ENCODE measurements at places on chromosomes 7 and 10.

GRCh38 chr10:87547734-87548311 lies 43.1 kb downstream of the MINPP1 start:
- no peak for DNase-seq

DNA sequence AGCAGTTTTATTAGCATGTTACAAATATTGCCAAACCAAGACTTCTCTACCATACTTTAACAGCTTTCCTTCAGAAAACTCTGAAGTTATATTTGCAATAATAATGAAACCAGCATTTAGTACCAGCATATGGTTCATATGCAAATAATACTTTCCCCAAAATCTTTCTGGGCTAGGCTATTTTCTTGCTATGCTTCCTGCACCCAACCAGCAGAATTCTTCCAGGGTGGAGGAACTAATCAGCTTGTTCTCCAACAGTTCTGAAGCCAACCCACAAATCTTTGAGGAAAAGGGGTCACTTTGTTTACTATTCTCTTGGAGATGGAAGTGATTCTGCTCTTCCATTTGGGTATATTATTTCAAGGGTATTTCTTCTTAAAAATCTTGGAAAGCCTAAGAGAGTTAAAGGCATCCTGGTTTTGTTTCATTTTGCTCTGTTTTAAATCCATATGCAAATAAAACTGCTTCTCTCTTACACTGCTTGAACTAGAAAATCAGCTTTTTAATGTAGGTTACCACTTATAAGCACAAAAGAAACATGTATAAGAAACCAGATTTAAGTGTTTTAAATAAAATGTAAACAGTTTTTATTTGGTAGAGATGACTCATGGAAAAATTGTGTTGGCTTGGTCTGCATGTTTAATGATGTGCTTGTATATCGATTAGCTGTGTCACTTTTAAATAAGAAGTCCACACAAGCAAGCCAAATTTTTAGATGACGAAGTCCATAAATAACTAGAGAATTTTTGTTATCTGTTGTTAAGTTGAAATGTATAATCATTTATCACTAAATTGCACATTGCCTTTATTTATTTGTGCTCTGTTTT lies 103.7 kb downstream of the HECTD2 start:
- no peak for DNase-seq

GRCh38 chr7:22934023-22934422 lies 79.9 kb downstream of the HYCC1 start:
- no peak for DNase-seq

- DNase-seq = no peak
Measured at GRCh38 chr7:117043108-117043825, 90.0 kb downstream of the ST7 start.

DNA sequence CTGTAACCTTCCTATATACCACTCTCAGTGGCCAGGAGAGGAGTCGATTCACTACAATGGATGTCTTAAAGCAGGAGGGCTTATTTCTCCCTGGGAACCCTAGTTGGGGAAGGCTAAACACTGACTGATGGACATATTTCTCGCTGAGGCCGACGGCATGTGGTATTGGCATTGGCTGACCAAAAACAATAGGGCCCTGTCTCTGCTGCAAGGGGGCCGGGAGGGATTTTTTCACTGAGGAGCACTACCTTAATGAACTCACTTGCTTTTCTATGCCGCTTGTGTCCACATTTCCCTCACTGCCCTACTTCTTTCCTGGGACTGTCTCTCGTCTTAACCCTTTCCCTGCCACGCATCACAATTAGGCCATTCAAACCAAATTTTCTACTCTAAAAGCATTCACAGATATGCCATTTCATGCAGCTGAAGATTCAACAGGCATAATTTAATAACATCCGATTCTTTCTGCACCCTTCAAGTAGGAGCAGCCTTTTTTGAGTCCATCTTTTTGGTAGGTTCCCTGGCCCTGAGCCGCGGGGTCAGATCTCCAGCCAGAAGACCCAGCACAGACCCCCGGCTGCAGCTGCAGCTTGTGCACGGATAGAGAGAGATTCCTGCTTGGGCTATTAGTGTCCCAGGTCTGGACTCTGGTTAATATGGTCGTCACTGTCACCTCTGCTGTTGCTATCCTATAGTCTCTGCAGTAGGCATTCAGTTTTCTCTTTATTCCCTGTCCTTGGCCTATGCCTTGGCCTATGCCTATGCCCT lies 118.7 kb downstream of the HIPK2 start:
- DNase-seq = no peak

DNA sequence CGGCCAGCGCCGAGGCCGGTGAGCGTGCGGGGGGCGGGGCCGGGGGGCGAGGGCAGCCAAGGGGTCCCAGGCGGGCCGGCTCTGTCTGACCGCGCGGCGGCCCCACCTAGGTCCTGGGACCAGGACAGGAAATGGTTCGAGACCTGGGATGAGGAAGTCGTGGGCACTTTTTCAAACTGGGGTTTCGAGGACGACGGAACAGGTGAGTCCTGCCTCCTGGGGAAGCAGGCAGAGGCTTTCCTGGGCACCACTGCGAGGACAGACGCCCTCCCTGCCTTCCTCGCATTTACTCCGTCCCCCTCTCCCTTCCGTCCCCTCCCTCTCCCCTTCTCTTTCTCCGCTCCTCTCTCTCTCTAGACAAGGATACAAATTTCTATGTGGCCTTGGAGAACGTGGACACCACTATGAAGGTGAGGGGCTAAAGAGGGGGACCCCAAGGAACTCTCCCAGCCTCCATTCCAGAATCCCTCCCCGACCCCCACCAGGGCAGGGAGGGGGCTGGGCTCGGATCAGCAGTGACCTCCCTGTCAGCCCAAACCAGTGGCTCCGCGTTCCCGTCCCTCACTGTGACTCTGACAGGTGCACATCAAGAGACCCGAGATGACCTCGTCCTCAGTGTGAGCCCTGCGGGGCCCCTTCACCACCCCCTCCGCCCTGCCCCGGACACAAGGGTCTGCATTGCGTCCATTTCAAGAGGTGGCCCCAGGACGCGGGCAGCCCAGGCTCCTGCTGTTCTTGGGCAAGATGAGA lies 2.6 kb upstream of the MUC12 start:
- DNase-seq = no peak

GRCh38 chr7:6512892-6513291 lies 38.4 kb downstream of the GRID2IP start:
- no peak for DNase-seq

DNA sequence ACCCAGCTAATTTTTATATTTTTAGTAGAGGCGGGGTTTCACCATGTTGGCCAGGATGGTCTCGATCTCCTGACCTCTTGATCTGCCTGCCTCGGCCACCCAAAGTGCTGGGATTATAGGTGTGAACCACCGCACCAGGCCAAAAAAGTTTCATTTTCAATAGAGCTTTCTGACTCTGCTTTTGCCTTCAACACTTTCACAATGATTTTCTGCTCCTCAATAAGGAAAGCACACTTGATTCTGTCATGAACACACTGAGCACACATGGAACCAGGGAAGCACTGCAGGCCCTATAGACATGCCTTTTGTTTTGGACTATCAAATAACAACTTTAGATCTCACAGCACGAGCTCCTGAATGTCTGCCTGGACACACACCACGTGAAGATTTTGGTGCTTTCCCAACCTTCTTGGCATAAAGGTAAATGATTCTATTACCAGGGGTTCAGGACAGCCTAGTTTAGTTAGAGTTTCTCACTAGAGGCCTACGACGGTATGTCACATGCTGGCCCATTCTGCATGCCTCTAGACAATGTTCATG lies 8.0 kb downstream of the RRP12 start:
- no peak for DNase-seq

- DNase-seq = no peak
Measured at GRCh38 chr10:83108565-83109333, 1030.6 kb upstream of the GHITM start.

DNA sequence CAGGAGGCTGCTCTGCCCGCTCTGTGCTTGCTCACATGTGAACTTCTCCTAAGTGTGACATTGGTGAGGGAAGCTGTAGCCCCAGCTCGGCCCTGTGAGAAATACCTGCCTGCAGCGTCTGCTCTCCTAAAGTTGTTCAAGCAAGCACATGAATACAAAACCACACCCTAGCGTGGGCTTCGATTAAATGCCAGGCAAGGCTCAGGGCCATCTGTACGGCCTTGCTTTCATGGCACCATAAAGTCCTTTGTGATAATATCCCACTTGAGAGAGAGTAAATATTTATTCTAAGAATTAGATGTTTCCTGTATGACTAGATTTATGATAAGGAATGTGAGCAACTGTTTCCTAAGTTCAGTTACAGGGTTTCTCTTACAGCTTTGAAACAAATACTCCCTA lies 262.8 kb upstream of the KLF14 start:
- no peak for DNase-seq

- DNase-seq = no peak
Measured at GRCh38 chr10:99276848-99277486, 41.3 kb upstream of the HPSE2 start.

DNA sequence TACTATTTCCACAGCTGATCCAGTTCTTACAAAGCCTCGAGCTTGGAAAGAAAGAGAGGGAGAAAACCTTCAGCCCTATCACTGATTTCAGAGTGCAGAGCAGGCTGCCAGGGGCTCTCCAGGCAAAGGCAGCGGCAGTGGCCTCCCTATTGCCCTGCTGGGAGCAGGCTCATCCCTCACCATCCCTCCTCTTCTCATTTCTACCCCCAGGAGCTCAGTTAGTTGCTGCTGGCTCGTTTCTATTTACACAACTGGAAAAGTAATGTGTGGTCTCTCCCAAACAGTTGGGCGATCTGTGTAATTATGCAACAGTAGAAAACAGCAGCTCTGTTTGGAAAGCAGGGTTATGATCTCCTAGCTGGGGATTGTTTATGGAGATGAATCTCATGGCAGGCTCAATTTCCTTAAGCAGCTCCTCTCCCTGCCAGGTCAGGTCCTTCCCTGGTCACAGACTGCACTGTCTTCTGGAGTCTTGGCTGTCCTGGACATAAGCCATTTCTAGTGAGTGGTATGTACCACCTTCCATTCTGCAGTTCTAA lies 28.7 kb upstream of the TNS3 start:
- DNase-seq = no peak

DNA sequence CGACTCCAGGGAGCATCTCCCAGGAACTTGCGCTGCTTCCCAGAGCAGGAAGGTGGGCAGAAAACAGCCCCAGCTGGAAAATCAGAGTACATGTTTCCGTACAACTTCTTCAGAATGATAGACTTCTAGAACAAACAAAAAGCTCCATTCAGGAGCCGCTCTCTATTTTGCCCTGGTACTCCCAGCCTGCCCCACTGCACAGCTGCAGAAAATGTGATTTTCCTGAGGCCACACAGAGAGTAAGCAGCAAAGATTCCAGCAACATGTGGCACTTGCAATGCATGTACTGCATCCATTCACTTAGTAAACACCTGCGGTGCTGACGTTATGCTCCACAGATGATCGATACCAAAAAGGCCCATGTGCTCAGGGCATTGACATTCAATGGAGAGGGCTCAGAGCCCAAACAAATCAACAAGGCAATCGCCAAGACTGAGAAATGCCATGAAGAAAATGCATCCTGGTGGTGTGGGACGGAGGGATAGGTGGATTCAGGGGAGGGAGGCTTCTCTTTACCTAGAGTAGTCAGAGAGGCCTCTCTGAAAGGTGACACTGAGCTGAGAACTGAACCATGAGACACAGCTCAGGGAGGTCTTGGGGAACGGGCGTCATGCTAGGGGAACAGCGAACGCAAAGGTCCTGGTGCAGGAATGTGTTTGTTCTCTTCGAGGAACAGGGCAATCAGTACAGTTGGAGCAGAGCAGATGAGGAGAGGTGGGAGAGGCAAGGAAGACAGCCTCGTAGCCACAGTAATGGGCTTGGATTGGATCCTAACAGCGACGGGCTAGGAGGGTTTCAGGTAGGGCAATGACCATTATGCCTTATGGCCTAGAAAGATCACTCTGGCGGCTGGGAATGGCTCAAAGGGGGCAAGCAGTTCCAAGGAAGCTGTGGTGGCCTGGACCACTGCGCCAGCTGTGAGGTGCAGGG lies 35.3 kb upstream of the DUSP5 start:
- no peak for DNase-seq

DNA sequence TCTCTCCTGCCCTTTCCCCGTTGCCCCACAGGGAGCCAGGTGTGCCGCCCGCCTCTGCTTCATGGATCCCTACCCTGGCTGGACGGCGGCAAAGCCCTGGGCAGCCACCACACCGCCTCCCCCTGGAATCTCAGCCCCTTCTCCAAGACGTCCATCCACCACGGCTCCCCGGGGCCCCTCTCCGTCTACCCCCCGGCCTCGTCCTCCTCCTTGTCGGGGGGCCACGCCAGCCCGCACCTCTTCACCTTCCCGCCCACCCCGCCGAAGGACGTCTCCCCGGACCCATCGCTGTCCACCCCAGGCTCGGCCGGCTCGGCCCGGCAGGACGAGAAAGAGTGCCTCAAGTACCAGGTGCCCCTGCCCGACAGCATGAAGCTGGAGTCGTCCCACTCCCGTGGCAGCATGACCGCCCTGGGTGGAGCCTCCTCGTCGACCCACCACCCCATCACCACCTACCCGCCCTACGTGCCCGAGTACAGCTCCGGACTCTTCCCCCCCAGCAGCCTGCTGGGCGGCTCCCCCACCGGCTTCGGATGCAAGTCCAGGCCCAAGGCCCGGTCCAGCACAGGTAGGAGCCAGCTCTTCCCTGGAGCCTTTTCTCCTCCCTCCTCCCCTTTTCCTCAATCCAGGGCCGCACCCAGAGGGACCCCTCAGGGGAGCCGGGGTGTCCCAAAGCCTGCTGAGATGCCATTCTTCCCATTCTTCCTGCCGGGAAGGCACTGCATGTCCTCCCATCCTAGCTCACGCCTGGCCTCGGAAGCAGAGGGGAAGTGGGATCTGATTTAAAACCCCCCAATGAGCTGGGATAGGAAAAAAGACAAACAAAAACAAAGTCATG lies 4.0 kb downstream of the GATA3 start:
- DNase-seq = no peak

DNA sequence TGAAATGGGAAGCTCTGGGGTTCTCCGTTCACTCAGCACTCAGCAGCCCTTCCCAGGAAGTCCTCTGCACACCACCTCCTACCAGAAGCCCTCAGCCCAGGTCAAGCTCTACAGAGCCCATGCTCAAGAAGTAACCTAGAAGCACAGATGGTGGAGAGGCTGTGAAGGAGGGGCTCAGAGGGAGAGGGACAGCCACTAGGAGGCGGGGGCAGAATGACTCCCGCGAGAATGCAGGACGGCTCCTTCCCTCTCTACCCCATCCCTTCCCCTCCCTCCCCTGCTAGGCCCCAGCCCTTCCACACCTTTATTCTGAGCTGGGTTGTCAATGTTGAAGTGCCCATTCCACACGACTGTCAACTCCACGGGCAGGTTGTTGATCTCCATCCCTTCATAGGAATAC lies 373.2 kb downstream of the PLXNA4 start:
- DNase-seq = no peak

DNA sequence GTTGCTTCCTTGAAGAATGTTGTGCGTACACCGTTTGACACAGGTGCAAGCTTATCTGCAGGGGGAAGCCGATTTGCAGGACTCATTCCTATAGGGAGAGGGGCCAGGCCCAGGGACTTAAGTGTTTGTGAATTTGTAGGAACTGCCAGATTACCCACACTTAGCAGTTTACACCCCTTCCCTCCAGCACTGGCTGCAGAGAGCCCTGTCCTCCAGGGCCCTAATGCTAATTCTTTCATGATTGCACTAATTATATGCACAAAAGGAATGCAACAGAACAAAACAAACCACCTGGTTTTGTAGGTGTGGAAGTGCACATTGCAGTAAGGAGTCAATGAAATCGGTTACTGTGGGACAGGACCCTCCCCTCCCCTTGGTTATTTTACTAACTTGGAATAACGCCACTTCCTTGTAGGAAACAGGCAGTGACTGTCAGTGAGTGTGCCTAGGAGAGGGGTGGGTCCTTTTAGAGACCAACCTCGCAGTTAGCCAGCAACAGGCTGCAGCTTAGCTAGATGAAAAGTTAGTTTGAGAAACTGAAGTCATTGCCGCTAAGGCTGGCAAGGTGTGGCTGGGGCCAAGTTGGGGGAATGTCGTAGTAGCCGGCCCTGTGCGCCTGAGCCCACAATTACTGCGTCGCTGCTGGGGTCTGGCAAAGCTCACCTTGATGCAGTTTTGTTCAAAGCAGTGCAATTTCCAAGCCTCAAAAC lies 60.6 kb downstream of the CUX1 start:
- no peak for DNase-seq
